NCI-H748 treated with DMSO at 0.1 percent for 48 hours (cell line): ENCODE measurements at places on chromosomes 5 and 9.

DNA sequence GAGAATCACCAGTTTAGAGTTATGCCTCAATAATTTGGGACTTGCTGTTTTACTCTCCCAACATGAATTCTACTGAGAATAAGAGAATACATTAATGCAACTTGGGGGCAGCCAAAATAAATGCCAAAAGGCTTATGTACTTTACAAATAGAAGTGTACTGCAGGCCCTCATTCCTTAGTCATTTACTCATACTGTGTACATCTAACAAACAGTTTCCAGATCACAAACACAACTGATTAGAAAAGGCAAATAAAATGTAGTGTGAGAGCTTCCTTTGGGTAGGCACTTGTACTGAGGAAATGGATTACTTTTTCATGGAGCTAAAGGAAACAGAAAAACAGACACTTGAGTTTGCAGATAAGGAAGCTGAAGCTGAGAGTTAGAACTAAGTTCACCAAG lies 12.6 kb downstream of the ANKDD1B start:
- no peak for DNase-seq

DNA sequence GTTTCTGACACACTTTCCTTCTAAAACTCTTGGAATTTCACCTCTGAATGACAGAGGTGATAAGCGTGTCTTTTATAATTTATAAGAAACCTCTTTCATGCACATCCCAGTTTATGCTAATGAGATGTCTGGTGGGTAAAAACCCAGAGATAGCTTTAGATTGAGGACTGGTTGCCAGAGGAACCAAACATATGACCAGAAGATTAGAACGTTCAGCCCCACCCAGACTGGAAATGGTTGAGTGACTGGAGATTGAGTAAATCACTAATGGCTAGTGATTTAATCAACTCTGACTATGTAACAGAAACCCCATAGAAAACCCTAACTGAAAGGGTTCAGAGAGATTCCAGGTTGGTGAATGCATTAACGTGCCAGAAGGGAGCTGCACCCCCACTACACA lies 69.2 kb downstream of the CDH18 start:
- DNase-seq, result no peak

GRCh38 chr5:38121420-38121819 lies 136.9 kb upstream of the EGFLAM start:
- no peak for DNase-seq

- no peak for DNase-seq
These were observed 166.4 kb upstream of the OTULINL start for GRCh38 chr5:14415024-14415697.

DNA sequence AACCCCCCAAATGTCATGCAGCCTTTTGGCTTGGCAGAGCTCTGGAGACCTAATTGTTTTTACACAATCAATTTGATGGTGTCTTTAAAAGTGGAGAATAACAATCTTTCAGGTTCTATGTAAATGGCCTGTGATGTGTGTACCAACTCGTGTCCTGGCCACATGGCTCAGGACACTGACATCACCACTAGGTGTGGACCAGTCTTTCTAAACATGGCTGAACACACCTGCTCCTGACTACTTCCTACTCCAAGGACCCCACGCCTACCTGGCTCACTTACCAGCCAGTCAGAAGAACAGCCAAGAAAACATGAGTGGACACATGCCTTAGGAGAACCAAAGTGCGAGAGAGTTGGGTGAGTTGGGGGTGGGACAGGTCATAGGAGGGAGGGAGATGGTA lies 71.2 kb downstream of the WDR41 start:
- DNase-seq, result no peak

GRCh38 chr5:101997235-101997634 lies 298.8 kb downstream of the SLCO4C1 start:
- DNase-seq, result no peak

- no peak for DNase-seq
These were observed 25.6 kb downstream of the RASGRF2 start for GRCh38 chr5:80985600-80986228.

DNA sequence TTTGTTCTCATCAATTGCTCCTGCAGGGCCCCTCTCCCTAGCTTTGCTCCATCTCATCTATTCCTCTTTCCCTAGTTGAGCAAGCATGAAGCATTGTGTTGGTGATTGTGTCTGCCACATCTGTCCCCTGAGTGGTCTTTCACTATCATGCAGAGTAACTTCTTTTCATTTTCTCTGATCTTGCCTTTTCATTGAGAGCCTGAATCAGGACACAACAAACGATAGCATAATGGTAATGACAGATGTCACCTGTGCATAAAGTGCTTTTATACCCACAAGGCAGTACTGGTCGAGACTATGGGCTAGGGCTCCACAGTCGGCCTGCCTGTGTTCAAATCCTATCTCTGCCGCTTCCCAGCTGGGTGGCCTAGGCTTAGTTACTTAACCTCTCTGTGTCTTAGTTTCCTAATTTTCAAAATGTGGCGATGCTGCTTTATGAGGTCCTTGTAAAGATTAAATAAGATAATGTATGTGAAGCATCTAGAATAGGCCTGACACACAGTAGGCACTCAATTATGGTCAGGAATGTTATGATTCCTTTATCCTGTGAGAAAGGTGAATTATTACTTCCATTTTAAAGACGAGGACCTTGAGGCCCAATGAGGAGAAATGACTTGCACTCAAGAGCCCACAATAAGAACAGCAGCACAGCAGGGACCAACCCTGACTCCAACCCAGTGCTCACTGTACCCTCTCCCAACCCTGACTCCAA lies 137.1 kb upstream of the ZNF618 start:
- DNase-seq, result no peak
